ENCODE measurements at places on chromosomes 13 and 19.

GRCh38 chr13:31069808-31070534, 91.7 kb downstream of the HSPH1 start:
- no peak for DNase-seq

- DNase-seq = no peak
Measured at GRCh38 chr13:105491345-105491744, 1044.1 kb downstream of the EFNB2 start.

GRCh38 chr19:17812099-17812498, 9.2 kb downstream of the INSL3 start:
- no peak for DNase-seq

DNA sequence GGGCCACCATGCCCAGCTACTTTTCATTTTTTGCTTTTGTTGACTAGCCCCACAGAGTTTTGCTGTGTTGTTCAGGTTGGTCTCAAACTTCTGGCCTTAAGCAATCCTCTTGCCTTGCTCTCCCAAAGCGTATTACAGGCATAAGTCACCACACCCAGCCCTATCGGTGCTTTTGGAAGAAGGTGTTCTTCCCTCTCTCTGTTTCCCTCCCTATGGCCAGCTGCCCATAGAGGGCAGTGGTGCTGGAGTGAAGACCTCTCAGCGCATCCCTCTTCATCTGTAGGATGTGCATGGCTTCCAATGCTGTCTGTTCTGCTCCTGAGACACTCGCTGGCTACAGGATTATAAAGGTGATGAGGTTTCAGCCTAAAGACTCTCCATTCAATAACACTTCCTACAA, 1.3 kb upstream of the CD22 start:
- DNase-seq = no peak

DNA sequence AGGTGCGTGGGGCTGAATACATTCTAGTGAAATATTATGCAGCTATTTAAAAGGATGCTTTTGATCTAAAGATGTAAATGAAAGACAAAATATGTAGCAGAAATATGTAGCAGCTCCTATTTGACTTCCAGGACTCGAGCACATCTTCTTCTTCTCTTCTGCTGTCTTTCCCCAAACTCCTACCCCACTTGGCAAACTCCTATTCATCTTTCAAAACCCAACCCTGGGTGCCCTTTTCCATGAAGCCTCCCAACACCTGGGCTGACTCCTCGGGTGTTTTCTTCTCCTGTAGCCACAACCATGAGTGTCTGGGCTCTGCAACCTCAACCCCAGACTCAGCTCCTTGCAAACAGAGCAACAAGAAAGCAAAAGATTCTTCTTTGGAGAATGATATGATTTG, 11.1 kb downstream of the ACER1 start:
- DNase-seq = no peak

DNA sequence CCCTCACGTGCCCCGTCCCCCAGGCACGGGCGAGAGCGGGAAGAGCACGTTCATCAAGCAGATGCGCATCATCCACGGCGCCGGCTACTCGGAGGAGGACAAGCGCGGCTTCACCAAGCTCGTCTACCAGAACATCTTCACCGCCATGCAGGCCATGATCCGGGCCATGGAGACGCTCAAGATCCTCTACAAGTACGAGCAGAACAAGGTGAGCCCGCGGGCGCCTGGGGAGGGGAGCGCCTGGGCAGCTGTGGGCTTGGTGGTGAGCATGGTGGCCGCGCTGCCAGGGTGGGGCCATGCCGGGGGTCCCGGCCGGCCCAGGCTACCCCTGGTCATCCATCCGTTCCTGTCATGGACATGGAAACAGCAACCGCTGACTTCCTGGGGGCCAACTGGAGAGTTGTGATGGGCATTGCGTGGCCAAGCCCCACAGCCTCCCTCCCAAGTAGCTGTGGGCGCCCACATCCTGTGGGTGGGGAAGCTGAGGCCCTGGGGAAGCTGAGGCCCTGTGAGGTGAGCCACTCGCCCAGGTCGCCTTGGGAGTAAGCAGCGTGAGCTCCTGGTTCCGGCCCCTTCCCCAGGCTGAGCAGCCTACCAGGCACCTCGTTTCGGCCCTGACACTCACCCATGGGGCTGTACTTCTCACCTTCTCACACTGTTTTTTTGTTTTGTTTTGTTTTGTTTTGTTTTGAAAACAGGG, 16.1 kb downstream of the GNA11 start:
- DNase-seq = no peak

DNA sequence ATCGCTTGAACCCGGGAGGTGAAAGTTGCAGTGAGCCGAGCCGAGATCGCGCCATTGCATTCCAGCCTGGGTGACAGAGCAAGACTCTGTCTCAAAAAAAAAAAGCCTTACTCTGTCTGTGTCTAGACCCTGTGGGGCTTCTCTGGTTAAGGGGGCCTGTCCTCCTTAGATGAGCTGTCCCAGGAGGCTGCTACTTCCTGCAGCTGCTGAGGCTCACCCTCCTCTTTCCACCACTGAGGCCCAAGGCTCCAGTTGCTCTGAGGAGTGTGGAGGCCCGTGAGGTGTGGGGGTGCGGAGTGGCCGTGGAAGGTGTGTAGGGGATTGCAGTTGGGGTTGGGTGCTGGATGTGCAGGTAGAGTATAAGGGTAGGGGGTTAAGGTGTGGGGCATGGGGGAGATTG, 22.1 kb upstream of the RASA3 start:
- no peak for DNase-seq

- DNase-seq = no peak
Measured at GRCh38 chr19:7526059-7526929, 3.9 kb downstream of the MCOLN1 start.

- DNase-seq = no peak
Measured at GRCh38 chr19:45767881-45768654, 984 bp downstream of the SIX5 start.

GRCh38 chr19:12871681-12872080, 9.6 kb downstream of the DNASE2 start:
- no peak for DNase-seq

DNA sequence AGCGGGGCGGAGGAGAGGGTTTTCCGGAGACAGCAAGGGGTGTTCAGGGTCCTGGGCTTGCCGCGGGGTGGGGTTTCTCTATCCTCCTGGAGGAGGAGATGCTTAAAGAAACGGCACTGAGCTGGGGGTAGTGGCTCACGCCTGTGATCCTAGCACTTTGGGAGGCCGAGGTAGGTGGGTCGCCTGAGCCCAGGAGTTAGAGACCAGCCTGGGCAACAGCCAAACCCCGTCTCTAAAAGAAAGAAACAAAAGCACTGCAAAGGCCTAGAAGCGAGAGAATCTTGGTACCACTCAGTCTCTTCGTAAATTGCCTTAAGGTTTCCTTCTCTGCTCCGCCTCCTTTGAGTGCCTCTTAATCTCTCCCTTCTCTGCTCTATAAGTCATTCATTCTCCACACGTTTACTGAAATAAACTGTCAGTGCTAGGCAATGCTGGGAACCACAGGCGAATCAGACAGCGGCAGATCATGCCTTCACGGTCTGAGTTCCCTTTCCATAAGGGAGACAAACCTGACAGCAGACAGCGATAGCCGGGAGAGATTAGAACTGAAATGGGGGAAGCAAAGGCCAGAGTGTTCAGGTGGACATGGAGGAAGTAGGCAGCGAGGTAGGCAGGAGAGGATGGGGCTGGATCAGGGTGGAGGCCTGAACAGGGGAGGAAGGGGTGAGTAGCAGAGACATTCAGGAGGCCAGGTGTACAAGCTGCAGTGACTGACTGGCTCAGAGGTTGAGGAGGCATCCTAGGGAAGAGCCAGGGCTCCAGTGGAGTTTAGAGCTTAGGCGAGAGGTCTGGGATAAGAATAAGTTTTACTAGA, 580 bp downstream of the EIF3K start:
- DNase-seq = no peak

- DNase-seq = no peak
Measured at GRCh38 chr13:79483086-79483706, 2.2 kb downstream of the NDFIP2 start.

DNA sequence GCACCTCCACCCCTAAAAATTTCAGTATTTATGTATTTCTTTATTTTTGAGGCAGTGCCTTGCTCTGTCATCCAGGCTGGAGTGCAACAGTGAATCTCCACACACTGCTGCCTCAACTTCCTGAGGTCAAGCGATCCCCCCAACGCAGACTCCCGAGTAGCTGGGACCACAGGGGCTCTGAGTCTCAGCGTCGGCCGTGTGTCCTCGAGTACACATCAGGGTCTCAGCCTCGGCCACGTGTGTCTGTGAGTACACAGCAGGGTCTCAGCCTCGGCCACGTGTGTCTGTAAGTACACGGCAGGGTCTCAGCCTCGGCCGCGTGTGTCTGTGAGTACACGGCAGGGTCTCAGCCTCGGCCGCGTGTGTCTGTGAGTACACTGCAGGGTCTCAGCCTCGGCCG, 21.2 kb downstream of the C2CD4C start:
- DNase-seq = no peak

- DNase-seq = no peak
Measured at GRCh38 chr13:42084722-42085121, 36.3 kb downstream of the DGKH start.

GRCh38 chr13:96533408-96533807, 443.5 kb downstream of the HS6ST3 start:
- DNase-seq = no peak

DNA sequence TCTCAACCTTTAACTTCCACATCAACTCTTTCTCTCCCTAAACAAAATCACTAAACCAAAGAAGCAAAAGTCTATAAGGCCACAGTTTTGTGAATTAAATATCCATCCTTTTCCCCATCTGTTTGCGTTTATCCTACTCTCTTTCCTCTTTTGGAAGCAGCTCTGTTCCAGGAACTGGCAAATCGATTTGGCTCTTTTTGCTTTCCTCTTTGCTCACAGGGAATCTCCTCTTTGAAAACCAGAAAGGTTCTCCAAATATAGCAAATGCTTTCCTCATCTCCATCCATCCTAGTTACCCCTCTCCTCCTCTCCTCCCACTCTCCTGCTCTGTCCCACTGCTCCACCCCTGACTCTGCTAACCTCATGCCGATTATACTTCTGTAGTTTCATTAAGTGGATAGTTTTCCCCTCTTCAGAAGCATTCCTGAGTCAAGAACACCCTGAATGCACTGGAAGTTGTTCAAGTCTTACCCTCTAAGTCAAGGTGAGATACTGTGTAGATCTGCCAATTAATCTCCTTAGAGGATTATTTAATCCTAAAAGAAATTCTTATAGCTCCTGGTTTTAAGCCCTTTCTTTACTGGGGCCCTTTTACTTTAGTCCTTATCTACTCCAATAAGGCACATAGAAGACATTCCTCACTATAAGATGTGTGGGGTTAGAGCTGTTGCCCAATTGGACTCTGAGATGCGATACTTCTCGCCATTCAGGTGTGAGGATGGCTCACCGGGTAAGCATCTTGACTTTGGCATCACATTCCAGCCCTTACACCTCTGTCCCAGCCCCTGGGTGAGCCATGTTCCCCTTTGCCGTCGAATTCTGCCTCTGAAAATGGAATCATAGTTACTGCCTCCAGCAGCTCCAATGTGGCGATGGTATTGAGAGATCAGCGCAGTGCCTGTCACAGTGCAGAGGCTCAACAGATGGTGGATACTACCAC, 67.6 kb downstream of the COL4A2 start:
- DNase-seq = no peak

GRCh38 chr13:24271601-24272451, 37.6 kb upstream of the C1QTNF9 start:
- DNase-seq = peak; percentile 27

GRCh38 chr13:61286148-61286745, 129.4 kb downstream of the PCDH20 start:
- DNase-seq = no peak

GRCh38 chr19:36773223-36773579, 594 bp upstream of the ZNF850 start:
- DNase-seq = no peak

GRCh38 chr19:52296400-52296772, 583 bp upstream of the ZNF480 start:
- no peak for DNase-seq

DNA sequence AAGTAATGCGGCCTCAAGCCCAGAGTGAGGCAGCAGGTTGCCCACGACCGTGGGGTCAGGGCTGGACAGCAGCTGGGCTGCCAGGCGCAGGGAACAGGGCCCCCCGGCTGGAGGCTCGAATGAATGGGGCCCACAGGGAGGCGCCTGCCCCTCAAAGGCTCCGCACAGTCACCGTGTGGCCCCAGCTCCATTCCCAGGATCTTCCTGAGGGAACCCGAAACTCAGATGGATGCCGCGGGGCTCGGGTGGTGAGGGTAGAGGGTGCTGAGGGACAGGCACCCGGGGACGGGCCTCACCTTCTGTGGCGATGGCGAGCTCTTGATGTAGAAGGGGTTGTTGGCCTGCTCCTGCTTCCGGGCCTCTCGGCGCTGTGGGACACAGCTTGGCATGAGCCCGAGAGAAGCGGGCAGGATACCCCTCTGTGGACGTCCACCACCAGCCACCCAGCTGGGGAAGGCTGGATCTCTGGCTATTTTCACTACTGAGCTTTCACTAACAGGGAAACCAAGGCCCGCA, 19.3 kb downstream of the IZUMO4 start:
- DNase-seq = no peak
